NCI-H1105 treated with DMSO at 0.1 percent for 48 hours (cell line): ENCODE measurements at places on chromosomes 3 and 15.

DNA sequence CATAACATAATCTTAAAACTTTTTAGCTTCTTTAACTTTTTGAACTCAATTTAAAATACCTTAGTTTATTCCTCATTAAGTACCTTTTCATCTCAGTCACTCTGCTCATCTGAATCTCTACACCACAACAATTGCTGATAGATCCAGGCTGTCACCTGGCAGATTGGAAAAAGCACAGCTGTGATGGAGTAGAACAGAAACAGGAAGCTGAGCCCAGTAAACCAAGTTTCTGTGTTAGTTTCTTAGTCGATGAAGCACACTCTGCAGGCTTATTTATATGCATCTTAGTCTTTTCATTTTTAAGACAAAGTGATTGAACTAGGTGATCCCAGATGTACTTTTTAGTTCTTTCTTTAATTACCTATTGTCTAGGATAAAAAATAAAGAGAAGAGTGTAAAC, 1398.0 kb upstream of the ALCAM start:
- DNase-seq: no peak

GRCh38 chr3:113454057-113454456, 12.8 kb upstream of the CFAP44 start:
- no peak for DNase-seq

DNA sequence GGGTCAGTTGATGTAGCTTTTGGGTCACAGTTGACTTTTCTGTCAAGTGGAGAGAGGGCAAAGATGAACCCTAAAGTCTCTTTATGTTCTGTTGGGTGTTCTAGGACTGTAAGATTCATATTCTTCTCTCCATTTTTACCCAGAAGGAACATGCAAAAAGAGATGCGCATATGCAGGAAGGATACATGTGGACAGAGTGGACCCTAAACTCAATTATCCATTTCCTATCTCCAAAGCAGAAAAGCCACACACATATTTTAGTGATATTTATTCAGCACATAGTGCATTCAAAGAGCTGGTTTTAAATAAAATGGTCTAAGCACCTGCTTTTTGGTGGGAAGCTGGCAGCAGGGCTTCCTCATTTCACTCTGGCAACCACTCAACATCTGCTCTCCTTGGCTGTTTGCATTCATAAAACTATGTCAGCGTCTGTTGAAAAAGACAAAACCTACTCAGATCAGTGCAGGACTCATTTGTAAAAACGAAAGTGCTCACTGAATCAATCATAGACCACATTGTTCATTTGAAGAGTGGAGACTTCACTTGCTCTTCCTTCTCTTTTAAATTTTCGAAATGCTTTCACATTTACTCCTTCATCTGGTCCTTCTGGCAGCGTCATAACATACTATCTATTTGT, 96.6 kb downstream of the SEMA6D start:
- peak; percentile 13 for DNase-seq

- peak; percentile 41 for DNase-seq
Observed at GRCh38 chr3:58307639-58308215, 1.4 kb downstream of the HTD2 start.

DNA sequence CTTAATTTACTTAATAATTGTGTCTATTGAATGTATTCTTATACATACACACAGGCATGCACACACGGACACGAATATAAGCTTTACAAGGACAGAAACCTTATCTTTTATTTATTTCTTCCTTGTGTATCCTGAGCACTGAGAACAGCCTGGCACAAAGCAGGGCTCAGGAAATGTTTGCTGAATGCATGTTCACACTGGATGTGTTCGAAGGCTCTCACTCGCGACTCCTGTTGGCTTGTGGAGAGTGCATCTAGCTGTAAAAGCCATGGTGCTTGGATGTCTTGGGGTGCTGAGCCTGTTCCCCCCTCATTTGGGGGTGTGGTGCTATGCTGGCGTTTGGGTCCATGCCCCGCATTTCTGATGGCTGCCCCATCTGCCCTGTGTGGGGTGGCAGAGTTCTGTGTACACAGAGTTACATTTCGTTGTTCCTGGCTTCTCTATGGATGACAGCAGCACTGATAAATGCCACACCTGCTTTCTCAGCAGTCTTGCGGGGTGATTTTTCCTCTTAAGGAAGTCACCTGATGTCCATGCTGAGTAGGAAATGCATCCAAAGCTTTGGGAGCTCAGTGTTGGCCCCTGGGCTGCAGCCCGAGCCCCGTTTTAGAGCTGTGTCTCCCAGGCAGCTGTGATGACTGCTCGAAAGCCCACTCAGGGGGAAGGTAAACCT, 148.5 kb downstream of the IGF1R start:
- no peak for DNase-seq

- no peak for DNase-seq
Observed at GRCh38 chr15:35669021-35669420, 123.1 kb upstream of the DPH6 start.

DNA sequence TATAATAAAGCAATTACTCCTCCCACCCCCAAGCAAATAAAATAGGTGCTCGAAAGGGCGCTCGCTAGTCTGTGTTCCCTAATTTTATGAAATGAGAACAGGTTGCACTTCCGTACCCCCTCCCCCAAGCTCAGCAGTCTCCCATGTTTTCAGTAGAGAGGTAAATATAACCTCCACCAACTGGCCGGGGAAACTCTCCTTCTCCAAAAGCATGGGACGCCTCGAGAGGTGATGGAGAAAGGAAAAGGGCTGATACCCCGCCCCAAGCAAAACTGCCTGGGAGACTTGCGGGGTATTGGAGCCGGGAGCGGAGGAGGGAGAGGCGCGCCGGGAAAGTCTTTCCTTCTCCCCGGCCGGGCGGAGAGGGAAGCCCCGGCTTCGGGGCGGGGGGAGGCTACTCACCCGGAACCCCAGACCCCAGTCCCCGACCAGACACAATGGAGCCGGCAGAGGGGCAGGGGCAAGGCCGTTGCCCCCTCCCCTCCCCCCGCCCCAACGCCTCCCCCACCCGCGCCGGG, 605 bp downstream of the DCUN1D1 start:
- DNase-seq: peak; percentile 88

DNA sequence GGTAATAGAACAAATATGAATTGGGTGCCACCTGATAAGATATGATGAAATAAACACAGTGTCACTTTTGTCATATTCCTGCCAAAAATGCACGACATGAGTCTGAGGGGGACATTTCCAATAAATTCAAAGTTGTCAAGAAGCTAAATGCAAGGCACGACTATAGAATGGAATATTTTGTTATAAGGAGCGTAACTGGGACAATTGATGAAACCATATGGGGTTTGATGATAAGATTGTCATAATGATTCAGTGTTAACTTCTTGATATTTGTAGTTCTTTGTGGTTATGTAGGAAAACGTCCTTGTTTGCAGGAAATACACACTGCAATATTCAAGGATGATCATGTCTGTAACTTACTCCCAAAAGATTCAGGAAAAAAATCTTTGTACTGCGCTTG, 163.3 kb downstream of the MEX3B start:
- no peak for DNase-seq

GRCh38 chr3:120040813-120041377, 53.4 kb downstream of the GSK3B start:
- DNase-seq: no peak

DNA sequence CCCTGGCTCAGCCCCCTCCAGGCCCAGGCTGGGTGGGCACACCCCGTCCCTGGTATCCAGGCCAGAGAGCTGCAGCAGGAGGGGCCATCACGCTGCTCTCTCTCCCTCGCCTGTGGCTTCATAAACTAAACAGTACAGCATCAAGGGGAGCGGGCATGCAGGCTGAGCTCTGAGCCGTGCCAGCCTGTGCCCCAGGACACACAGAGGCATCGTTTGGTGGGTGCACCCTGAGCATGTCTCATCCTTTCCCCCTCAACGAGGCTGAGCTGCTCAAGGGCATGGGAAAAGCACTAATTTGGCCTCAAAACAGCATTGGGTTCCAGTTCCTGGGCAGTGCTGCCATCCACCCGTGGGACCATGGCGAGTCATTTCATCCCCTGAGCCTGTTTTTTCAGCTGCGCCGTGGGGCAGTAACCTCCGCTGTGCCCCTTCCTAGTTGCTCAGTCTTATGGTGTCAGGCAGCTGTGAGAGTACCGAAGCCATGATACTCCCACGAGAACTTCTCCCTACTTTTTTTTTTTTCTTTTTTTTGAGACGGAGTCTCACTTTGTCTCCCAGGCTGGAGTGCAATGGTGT, 79.6 kb downstream of the CPN2 start:
- DNase-seq: no peak

DNA sequence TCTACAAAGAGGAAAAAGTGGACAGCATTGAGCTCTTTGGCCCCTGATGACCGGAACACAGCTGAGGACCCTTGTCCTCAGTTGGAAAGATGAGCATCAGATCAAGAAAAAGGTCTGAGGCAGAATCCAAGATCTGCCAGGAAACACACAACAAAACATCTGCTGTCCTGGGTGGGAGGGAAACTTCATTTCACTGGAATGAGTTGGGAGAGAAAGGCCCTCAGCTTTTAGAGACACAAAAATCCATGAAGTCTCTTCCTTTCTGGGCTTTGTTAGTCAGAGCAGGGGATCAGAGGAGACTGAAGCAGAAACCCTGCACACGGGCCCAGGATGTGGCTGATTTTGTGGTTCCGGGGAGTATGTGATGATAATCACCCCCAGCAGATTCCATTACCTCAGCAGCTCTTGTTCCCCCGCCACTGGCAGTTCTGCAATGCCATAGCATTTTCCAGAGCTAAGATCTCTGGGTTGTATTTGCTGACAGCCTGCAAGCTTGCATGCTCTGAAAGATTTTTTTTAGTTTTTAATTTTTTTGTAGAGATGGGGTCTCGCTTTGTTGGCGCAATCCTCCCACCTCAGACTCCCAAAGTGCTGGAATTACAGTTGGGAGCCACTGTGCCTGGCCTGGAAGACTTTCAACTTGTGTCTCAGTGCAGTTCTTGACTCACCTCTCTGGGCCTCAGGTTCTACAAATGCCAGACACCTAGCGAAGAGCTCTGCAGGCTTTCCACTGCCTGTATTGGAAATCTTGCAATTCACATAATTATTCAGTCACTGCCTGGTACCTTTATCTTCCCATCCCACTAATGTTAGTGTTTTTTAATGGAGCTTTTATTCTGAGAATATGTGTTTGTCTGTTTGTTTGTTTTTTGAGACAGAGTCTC, 5.8 kb upstream of the TATDN2 start:
- DNase-seq: no peak

- no peak for DNase-seq
Observed at GRCh38 chr3:47430606-47431005, 45.1 kb downstream of the SCAP start.

- no peak for DNase-seq
Observed at GRCh38 chr15:32704395-32704981, 13.3 kb upstream of the GREM1 start.

DNA sequence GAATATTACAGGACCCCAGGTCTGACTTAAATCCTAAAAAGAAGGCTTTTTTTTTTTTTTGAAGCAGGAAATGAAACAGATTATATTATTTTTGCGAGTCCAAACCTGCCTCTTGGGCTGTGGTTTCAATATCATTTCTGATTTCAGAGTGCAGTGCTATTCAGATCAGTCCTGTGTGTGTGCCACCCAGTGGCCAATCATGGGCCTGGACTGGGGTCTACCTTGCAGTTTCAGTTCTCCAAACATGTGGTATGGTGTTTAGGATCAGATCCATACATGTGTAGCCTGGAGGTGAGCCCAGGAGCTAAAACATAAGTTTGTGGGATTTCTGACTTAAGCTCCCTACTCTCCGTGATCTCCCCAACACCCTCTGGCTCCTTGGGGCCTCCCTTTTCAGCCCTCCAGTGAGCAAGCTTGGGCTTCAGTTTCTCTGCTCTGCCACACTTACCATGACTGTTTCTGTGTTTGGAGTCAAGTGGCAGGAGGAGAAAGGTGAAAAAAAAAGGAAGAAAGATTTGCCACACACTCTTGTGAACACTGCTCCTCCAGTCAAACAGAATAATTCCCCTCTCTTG, 12.1 kb upstream of the THSD4 start:
- peak; percentile 33 for DNase-seq

DNA sequence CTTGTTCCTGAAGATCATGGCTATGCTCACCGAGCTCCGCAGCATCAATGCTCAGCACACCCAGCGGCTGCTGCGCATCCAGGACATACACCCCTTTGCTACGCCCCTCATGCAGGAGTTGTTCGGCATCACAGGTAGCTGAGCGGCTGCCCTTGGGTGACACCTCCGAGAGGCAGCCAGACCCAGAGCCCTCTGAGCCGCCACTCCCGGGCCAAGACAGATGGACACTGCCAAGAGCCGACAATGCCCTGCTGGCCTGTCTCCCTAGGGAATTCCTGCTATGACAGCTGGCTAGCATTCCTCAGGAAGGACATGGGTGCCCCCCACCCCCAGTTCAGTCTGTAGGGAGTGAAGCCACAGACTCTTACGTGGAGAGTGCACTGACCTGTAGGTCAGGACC, 35.2 kb downstream of the NR1I2 start:
- DNase-seq: no peak

DNA sequence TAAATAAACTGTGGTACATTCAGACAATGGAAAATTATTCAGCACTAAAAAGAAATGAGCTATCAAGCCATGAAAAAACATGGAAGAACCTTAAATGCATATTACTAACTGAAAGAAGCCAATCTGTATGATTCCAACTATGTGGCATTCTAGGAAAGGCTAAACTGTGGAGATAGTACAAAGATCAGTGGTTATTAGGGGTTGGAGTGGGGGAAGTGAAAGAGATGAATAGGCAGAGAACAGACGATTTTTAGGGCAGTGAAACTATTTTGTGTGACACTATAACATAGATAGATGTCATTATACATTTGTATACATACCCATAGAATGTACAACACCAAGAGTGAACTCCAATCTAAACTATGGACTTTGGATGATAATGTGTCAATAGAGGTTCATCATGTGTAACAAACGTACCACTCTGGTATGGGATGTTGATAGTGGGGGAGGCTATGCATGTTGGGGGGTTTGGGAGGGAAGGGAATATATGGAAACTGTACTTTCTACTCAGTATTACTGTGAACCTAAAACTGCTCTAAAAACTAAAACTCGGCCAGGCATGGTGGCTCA, 29.0 kb downstream of the RAB27A start:
- DNase-seq: no peak

GRCh38 chr3:56789076-56789475, 12.7 kb downstream of the ARHGEF3 start:
- no peak for DNase-seq

DNA sequence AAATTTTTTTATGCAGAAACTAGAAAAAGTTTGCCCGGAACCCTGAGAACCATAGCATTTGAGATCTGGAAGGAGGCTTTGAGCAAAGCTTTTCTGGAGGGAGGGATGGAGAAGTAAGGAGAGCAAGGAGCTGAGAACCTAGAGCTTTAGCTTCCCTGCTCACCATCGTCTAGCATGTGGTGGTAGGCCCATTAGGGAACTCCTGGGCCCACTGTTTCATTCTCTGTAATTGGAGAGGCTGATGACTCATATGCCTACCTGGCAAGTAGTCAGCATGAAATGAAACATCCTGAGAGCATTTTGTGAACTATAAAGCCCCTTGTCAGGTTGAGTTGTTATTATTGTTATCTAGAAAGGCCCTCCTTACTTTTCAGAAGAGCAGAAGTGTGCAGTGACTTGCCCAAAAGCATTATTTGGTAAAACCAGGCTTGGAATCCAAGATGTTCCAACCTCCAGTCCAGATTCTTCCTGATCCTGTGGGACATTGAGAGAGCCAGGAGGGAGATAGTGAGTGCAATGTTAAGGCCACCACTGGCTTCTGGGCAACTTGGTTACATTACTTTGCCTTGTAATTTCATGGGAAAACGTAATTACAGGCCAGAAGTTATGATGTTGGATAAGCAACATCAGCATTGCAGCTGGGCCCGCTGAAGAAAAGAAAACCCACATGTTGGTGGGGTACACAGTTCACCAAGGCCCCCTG, 104.5 kb upstream of the BFSP2 start:
- DNase-seq: peak; percentile 23

- DNase-seq: no peak
Observed at GRCh38 chr3:25510797-25511196, 82.7 kb downstream of the RARB start.
